Stimulated activated CD4-positive, alpha-beta T cell treated with anti-CD3 and anti-CD28 coated beads, TNF-alpha, amount 100 ng/mL, for 24 hours (primary cell): ENCODE measurements at places on chromosomes 2 and 18.

- no peak for DNase-seq
These were observed 20.5 kb downstream of the CENPO start for GRCh38 chr2:24813691-24814137.

GRCh38 chr2:43280994-43281393, 54.6 kb upstream of the ZFP36L2 start:
- no peak for DNase-seq

DNA sequence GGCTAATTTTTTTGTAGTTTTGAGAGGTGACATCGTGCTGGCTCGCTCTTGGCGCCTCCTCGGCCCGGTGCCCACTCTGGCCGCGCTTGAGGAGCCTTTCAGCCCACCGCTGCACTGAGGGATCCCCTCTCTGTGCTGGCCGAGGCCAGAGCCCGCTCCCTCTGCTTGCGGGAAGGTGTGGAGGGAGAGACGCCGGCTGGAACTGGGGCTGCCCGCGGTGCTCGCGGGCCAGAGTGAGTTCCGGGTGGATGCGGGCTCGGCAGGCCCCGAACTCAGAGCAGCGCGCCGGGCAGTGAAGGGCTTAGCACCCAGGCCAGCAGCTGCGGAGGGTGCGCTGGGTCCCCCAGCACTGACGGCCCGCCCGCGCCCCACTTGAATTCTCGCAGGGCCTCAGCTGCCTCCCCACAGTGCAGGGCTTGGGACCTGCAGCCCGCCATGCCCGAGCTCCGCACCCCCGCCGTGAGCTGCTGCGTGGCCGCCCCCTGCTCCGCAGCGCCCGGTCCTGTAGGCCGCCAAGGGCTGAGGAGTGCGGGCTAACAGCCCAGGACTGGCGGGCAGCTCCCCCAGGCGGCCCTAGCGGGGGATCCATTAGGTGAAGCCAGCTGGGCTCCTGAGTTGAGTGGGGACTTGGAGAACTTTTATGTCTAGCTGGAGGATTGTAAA, 113.2 kb upstream of the ZSWIM2 start:
- no peak for DNase-seq

DNA sequence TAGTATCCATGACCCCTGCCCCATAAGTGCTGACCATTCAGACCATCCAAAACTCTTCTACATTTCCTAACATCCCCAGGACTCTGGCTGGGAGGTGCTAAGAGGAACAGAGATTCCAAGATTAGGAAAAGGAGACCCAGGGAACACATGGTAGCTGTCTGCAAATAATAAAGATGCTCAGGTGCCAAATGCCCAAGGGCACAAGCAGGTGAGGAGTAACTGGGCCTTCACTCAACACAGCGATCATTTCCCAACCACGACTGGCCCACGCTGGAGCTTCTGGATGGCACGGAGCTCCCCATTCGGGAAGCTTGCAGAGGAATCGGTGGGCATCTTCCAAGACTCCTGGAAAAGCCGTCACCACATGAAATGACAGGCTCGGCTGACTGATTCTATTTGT, 255.9 kb upstream of the SMIM21 start:
- no peak for DNase-seq

DNA sequence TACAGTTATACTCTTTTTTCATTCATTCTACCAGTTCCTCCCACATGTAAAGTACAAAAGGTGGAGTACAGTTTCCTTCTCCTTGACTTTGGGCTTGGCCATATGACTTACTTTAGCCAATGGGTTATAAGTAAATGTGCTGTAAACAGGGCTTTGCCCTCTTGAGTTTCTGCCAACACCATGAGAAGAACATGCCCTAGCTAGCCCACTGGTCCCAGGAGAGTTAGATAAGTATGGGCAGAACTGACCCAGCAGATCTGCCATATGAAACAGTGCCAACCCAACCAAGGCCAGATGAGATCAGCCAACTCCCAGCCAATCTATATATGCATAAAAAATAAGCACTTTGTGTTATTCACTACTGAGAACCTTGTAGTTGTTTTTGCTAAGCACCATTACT, 25.5 kb downstream of the ZC3H8 start:
- DNase-seq, result no peak

GRCh38 chr2:142058149-142058548, 72.7 kb downstream of the LRP1B start:
- DNase-seq, result no peak

DNA sequence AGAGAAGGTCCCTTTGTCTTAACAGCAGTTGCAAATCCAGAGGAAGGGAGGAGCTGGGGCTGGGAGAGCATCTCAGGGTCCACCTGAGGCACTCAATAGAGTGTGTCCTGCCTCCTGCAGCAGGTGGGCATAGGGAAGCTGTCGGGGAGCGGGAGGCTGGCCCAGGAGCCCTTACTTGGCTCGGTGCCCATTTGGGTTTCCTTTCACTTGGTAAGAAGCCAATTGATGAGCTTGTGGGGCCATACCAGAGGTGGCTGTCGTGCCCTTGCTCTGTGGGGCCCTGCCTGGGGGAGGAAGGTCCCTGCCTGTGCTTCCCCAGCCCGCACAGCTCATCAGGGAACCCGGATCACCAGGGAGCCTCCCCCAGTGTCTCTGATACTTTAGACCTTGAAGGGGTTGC, 229.7 kb downstream of the DYSF start:
- DNase-seq, result no peak

GRCh38 chr2:75342504-75343175, 143.3 kb upstream of the TACR1 start:
- DNase-seq, result no peak

- DNase-seq, result no peak
These were observed 31.9 kb upstream of the MSTN start for GRCh38 chr2:190094316-190094871.

GRCh38 chr2:161947406-161947805, 126.6 kb downstream of the DPP4 start:
- no peak for DNase-seq

DNA sequence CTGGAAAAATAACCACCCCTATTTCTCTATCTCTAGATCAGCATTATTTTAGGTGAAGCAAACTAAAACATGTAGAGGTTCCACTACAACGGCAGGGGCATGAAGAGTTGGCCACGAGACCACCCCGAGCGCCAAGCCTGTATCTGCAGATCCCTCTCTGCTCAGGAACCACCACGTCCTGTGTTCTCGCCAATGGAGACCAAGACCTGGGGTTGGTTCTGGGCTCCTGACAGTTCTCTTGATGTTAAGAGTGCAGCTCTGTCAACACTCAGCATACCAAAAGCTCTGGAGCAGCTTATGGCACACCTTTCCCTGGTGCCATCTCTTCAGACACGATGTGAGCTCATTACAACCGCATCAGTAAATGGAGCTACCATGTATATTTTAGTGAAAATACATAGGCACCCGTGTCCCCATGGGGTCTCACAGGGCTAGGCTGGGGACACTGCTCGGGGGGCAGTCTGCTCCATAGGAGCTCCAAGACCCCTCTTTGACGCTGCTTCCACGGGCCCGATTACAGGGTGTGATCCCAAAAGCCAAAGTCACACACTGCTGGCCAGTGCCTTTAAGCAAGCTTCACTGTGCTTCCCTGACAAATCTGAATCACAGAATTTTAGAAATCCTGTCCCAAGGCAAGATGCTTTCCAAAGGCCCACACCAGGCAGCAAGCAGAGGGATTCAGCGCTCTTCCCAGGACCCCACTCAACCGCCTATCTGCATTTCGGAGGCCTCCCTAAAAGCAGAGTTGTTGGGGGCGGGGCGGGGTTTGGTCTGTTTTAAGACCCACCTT, 72.2 kb downstream of the EMILIN2 start:
- no peak for DNase-seq

GRCh38 chr2:9702604-9703084, 71.8 kb upstream of the YWHAQ start:
- no peak for DNase-seq

- no peak for DNase-seq
These were observed 105.3 kb downstream of the ZNF407 start for GRCh38 chr18:74702950-74703349.

GRCh38 chr2:26752656-26753055, 11.4 kb upstream of the SLC35F6 start:
- no peak for DNase-seq

DNA sequence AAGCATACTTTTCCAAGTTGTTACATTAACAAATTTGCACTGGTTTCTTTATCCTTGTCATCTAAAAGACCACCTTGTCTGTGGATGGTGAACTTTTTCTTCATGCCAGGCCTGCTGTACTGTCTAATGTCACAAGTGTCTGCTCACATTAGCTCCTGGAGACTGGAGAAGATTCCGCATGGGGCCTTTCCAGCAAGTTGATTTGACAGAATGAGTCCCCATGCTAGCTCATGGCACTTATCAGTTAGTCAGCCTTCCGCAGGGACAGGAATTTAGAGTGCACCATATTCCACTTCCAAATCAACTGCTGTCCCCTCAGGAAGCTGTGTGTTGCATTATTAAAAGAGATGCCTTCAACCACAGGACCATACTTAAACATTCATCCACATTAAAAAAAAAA, 41.4 kb upstream of the LRPPRC start:
- no peak for DNase-seq

GRCh38 chr2:26086155-26086637, 52.3 kb downstream of the RAB10 start:
- DNase-seq, result no peak

GRCh38 chr2:127208313-127208712, 11.8 kb downstream of the CYP27C1 start:
- DNase-seq, result no peak
